ENCODE measurements at places on chromosomes 3 and 15.

DNA sequence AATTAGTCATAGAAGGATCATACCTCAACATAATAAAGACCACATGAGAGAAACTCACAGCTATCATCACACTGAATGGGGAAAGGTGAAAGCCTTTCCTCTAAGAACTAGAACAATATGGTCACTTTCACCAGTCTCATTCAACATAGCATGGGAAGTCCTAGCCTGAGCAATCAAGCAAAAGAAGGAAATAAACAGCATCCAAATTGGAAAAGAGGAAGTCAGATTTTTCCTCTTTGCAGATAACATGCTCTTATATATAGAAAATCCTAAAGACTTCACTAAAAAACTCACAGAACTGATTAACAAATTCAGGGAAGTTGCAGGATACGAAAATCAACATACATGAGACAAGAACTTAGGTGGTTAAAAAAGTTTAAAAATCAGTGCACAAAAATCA is 24.7 kb downstream of the MAP3K13 start:
- DNase-seq, result no peak

DNA sequence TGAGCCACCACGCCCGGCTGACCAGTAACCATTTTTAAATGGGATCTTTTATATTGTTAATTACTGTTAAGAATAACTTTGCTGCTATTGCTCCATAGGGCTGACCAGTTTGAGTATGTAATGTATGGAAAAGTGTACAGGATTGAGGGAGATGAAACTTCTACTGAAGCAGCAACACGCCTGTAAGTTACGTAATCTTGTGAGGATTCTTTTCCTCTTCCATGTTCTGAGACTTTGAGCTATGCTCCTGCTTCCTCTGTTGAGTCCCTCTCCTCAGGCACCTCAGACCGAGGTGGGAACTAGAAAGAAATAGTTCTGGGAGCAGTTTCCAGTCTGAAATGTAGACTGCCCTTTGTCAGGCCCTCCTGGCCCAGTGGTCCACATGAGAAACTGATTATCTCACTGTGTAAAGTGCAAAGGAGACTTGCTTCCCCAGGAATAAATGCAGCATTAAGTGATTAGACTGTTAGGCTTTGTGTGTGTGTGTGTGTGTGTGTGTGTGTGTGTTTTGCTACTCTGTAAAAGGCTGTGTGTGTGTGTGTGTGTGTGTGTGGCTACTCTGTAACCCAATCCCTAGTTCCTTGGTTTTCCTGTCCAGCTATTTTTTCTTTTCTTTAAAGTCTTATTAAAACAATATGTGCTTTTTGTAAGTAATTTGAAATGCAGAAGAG is 5.2 kb downstream of the POLR2H start:
- no peak for DNase-seq

DNA sequence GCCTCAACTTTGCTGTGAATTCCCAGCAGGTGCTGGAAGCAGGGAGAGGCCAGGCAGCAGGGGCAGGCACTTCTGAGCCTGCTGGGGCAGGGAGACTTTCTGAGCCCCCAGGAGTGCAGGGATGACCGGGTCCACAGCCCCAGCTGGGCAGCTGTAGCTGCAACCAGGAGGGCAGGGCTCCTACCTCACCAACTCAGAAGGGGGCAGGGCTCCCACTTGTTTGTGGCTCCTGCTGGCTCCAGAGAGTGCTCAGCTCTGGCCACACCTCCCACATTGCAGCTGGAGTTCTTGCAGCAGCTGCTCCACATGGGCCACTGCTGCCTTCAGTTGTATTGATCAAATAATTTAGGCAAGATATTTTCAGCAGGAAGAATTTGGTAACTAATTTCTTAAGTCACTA is 812.3 kb downstream of the NSUN3 start:
- DNase-seq, result no peak

DNA sequence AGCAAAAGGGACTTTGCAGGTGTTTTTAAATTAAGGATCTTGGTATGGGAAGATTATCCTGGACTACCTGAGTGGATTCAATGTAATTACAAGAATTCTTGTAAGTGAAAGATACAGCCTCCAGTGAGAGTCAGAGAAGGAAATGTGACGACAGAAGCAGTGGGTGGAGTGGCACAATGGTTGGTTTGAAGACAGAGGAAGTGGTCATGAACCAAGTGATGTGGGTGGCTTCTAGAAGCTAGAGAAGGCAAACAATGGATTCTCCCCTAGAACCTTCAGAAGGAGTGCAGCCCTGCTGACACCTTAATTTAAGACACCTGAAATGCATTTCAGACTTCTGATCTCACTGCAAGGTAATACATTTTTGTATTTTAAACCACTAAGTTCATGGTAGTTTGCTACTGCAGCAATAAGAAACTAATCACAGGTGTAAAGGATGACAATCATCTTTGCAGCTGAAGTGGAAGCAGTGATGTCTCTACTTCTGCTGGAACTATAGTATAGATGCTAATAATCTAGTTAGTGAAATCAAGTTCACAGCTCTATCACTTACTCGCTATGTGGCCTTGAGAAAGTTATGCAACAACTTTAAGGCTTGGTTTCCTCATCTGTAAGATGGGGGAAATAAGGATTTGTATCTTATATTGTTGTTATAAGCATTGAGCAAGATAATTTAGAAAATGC is 403.4 kb upstream of the SUCLG2 start:
- peak; percentile 23 for DNase-seq

DNA sequence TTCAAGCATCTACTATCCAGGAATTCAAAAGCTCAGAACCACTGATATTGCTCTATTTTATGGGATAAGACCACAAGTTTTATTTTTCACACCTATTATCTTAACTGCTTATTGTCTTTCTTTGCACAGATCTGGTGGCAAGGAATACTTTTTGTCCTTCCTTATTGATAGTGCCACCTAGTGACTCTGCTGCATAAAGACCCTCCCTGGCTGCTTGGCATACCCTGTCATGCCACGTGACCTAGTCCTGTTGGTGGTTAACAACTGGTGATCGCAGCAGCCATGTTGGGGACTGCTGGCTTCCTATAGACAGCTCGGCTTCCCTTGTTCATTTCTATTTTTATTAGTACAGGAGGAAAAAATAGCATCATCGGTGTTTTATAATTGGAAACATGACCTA is 236.3 kb downstream of the MEX3B start:
- no peak for DNase-seq

- DNase-seq, result no peak
Measured at GRCh38 chr3:155853214-155854140, 750 bp downstream of the SLC33A1 start.

DNA sequence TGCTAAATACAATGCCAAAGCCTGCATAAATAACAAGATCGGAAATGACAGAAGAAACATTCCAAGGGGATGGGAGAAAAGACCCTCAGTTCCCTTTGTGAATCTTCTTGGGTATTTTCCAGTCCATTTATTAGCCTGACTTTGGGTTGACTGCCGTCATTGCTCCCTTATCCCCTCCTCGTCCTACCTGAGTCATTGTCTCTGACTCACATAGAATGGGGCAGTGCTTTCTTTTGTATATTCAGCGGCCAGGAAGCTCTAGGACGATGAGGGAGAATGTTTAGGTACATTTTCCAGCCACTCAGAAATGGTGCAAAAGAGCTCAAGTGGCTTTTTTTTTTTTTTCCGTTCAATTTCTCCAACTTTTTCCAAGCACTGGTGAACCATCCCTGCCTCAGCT is 71.6 kb downstream of the KAT2B start:
- no peak for DNase-seq
